AG09309 (cell line): ENCODE measurements at places on chromosomes 7 and 10.

GRCh38 chr10:125333769-125334168 is 173.4 kb upstream of the CTBP2 start:
- DNase-seq = no peak

DNA sequence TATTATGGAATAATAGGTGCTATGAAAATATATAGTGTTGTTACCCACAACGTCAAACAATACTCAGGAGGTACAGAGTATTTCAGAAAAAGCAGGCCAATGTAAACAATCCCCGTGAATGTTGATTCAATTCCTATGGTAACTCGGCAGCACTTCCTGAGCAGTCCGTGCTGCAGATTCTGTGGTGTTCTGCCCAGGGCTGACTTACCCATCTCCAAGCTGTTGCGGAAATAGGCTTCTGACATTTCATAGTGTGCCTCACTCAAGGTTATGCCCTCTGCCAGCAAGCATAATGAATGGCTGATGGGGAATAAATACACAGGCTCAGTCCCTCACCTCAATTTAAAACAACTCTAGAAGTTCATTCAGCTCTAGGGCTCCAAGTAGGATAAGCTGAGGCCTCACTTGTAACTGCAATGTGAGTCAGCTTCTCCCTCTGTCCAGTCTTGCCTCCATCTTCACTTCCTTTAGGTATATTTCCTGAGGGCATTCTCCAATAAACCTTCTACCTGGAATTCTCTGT is 177.6 kb downstream of the GNAI1 start:
- DNase-seq = no peak

- DNase-seq = no peak
Measured at GRCh38 chr7:136293841-136294391, 316.8 kb upstream of the MTPN start.

GRCh38 chr7:142240546-142240945 is 17.3 kb downstream of the PRSS58 start:
- no peak for DNase-seq

DNA sequence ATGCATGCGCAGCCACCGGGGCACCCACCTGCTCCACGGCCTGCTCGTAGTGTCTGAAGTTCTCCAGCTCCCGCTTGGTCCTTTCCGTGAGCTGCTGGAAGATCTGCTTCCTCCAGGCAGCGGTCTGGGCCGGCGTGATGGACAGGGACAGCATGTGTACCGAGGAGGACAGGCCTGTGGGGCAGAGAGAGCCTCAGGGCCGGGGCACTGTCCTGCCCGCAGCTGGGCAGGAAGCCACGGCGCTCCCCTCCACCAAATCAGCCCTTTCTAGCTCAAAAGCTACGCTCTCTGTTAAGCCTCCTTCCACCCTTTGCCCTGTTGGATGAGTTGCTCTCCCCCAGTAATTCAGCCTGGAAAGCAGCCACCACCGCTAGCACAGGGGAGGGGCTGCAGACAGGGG is 19.2 kb downstream of the TECPR1 start:
- no peak for DNase-seq

- peak; percentile 27 for DNase-seq
Measured at GRCh38 chr10:87635498-87636312, 24.0 kb upstream of the PAPSS2 start.
